H4 (cell line): ENCODE measurements at places on chromosomes 2 and 18. TPM values are rescaled to one million over a fixed set of nuclear protein-coding genes. Genes with fewer than 3 reads are reported as not detected.

DNA sequence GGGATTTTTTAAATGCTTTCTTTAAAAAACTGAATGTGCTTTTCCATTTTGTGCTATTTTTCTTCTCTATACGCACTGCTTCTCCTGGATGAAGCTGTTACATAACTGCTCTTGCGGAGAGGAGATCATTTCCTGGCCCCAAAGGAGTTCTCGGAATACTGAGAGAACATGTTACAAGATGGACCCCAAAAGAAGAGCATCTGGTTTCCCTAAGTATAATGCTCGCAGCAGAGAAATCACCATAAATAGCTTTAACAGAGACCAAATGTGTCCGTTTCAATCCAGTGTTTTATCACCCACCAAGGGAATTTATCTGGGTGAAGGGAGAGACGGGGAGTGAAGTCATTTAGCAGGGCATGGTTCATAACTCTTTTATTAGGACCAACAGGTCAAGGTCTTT lies 80.1 kb downstream of the RBM43 start:
- DNase-seq, result no peak

- DNase-seq, result no peak
Observed at GRCh38 chr2:215436705-215437565, 1.1 kb upstream of the FN1 start.

DNA sequence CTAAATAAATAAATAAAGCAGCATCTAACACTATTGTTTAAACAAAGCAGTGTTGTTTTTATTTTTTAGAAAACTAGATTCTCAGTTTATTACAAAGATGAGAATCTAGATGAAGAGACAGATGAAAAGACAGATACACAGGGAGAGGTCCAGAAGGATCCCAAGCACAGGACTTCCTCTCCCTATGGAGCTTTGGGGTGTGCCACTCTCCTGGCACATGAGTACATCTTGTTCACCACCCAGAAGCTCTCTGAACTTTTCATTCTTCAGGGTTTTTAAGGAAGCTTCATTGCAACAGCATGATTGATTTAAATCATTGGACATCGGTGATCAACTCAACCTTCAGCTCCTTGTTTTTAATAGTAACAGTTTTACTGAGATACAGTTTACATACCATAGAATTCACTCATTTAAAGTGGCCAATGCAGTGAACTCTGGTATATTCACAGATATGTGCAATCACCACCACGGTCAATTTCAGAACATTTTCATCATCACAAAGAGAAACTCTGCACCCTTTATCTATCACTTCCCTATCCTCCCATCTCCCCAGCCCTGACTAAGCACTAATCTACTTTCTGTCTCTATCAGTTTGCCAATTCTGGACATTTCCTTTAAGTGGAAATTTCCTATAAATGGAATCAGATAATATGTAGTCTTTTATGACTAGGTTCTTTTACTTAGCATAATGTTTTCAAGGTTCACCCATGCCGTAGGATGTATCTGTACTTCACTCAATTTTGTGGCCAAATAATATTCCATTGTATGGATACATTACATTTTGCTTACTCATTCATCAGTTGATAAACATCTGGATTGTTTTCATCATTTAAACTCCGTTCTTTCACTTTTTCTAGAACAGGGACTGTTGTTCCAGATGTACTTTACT lies 62.3 kb upstream of the ZFP36L2 start:
- no peak for DNase-seq

GRCh38 chr18:70659036-70659925 lies 370.4 kb downstream of the SOCS6 start:
- DNase-seq, result peak; percentile 56

DNA sequence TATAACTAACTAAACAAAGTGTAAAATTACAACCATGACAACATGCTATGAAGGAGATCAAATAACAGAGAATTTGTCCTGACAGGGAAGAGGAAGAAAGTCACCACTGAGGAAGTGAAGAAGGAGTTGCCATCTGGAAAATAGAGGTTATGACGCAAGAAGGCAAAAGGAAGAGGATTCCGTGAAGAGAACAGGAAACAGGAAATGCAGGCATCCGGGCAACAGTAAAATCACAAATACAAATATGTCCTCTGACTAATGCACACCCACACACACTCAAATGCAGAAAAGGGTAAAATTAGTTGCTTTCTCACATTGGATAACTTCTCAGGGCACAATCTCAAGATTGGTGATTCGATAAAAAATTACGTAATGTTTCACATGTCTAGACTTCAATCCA lies 278.4 kb downstream of the TMX3 start:
- DNase-seq, result peak; percentile 39

DNA sequence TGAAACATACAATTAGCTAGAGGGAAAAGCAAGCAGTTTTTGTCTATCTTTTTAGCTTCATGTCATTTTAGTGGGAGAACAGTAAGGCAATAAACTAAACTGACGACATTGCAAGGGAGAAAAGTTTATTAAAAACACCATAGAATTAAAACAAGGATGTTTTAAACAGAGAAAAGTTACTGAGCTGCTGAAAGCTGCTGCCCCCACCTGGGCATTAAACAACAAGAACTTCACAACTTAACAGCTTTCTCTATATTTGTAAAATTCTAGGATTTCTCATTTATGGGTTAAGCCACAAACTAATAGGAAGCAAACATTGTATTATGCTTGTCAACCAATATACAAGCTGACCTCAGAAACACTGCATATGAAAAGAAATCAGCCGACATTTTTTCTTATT lies 289.2 kb downstream of the ERBB4 start:
- peak; percentile 33 for DNase-seq

GRCh38 chr2:150981826-150982225 lies 279.8 kb downstream of the RBM43 start:
- DNase-seq, result peak; percentile 12

DNA sequence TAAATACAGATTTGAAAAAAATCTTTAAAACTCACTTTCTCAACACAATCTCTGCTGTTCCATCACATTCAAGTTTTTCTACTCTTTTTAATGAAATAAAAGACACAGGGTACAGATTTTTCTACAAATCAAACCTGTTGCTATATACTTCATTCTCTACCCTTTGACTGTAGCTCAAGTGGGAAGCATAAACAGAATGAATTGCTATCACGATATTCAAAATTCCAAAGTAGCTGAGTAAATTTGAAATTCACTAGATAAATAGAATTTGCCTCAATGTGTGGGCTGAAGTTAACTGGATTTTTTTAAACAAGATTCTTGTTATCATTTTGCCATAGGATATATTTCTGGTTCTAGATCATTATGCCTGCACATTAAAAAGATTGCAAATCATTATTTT lies 185.9 kb downstream of the ZNF521 start:
- no peak for DNase-seq

- DNase-seq, result no peak
Observed at GRCh38 chr2:118954297-118955060, 12.5 kb downstream of the MARCO start.

DNA sequence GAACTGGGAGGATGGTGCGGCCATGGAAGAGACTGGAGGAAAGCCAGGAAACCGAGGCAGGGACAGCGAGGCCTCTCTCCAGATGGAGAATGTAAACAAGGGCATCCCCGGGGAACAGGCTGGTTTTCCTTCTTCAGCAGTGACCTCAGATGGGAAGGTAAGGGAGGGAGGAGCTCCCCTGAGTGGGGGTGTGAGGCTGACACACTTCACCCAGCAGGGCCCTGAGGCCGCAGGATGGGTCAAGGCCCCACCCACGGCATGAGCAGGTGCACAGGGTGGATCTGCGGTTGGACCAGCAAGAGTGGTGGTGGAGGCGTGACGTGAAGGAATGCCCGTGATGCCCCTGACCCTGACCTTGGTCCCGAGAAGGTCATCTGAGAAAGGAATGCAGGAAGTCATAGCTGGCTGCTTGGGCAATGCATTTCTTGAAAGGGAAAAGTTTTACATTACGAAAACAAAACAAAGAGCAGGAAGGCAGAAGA lies 48.1 kb downstream of the ADCY3 start:
- DNase-seq, result no peak

DNA sequence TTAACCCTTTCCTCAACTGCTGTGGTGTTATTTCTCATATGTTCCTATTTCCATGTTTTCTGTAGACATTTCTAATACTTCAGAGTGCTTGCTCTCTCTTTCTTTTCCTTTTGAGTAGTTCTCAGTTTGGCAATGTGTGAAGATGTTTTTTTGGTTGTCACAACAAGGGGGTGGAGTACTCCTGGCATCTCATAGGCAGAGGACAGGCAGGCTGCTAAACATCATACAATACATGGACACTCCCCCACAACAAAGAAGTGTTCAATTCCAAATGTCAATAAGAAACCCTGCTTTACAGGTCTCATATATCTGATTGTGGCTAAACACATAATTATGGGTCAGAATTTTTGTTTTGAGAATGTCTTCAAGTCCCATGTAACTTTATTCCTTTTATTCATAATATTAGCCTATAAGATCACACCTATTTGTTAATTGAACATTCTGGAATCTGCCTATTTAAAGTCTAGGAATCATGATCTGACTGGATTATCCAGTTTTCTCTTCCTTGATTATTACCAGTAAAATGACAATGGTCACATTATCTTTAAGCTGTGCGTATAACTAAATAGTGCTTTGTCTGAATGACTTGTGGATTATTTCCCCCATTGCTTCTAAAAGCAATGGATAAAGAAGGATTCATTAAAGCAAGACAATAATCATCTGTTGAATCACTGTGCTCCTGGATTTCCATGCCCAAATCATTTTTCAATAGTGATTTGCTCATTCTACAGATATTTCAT lies 46.8 kb upstream of the ITPRID2 start:
- DNase-seq, result no peak

DNA sequence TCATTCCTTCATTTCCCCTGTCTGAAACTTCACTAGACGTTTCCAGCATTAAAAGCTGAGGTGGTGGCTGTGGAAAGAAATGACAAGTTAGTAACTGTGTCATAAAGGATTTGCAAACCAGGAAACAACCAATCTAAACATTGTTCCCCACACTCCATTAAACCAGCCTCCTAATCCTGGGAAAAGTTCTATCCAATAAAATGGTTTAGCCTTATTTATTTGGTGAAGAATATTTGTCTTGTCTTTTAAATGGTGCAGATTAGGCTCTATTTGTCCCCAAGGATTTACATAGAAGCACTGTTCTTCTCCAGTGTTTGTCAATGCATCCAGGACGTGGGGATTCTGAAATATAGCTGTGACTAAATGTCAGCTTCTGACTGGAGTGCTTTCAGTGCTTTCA lies 10.5 kb upstream of the DPP4 start:
- DNase-seq, result no peak

DNA sequence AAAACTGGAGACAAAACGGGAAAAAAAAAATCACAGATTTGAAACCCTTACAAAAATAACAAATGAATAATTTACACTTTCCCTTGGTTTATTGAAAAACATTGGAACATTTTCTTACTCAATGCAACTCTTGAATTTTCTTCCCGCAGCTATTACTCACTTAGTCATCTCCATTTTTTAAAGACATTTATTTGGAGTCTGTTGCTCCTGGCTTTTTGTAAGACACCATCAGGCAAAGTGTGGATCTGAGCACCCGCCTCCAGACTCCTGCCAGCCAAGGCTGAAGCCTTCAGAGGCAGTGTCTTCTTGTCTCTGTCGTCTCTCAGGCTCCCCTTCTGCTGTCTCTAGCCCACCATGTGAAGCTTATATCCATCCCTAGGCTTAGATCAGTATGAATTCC lies 46.2 kb downstream of the TRIB2 start:
- no peak for DNase-seq

DNA sequence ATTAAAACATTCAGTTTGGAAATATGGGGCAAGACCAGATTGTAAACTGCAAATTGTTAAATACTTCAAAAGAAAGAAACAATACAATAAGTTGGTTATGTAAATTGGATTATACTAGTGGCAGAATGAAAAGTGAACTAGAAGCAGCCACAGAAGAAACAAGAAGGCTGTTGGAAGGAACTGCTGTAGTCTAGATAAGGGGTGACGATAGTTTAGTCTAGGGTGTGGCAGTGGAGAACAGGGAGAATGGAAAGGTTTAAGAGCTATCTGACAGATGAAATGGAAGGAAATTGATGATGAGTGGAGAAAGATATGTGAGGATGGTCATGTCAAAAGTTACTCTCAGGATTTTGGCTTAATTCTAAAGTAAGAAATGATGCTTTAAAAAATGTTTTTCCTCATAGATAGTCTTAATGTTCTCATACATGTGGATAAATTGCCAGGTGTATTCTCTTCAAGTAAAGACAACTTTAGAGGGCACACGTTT lies 179.7 kb downstream of the GPD2 start:
- no peak for DNase-seq

GRCh38 chr2:31208240-31208639 lies 9.1 kb downstream of the CAPN14 start:
- no peak for DNase-seq

DNA sequence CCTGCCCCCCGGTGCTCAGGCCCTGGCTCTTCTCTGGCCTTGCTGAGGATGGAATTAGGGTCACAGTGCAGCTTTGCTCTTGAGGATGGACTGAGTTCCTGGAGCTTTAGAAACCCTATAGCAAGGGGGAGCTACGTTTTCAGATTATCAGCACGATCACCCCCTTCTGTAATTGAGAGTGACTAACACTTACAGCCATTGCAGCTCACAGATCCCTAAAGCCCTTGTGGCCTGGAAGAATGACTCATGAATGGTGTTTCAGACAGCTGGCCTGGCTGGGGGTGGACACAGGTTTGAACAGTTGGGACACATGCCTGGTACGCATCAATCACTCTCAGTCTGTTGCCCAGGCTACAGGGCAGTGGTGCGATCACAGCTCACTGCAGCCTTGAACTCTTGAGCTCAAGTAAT lies 79.7 kb upstream of the IGFBP5 start:
- peak; percentile 98 for DNase-seq

- no peak for DNase-seq
Observed at GRCh38 chr2:233221378-233222063, 30.0 kb upstream of the ATG16L1 start.

DNA sequence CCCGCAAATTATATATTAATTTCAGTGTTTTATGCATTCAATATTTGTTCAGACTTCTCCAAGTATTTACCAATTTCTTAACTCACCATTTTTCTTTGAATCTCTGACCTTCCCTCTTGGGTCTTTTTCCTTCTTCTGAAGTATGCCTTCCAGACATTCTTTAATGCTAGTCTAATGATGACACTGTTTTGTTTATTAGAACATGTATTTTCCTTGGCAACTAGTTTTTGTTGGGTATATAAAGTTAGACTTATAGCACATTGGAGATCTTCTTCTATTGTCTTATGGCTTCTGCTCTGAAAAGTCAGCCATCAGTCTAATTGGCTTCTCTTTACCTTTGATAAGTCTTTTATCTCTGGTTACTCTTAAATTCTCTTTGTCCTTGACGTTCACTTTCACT lies 423.2 kb upstream of the NRP2 start:
- no peak for DNase-seq

- no peak for DNase-seq
Observed at GRCh38 chr2:235402422-235402821, 91.4 kb upstream of the AGAP1 start.

Gene TNFAIP6
- total RNA-seq, result 1.5 and 5.6 TPM in 2 replicates

Gene DSG4
- total RNA-seq, result not detected in 2 replicates

Gene RPRM
- 0.29 TPM in 1 of 2 replicates, not detected in the other for total RNA-seq

Gene CAPG
- total RNA-seq, result 286 and 301 TPM in 2 replicates

Gene CABYR
- total RNA-seq, result 0.52 TPM in 1 of 2 replicates, not detected in the other

Gene LINC00305
- not detected in 2 replicates for total RNA-seq

Gene NR4A2
- total RNA-seq, result 0.70 TPM in 1 of 2 replicates, not detected in the other

Gene REG3G
- not detected in 2 replicates for total RNA-seq

Gene CCDC68
- total RNA-seq, result not detected in 2 replicates

Gene ONECUT2
- 1.3 and 1.4 TPM in 2 replicates for total RNA-seq

Gene TMEM87B
- 9.3 and 20.2 TPM in 2 replicates for total RNA-seq
